ENCODE measurements at places on chromosomes 5 and 9. TPM values are rescaled to one million over a fixed set of nuclear protein-coding genes. Genes with fewer than 3 reads are reported as not detected.

The OTULINL gene
- 0.88 TPM for total RNA-seq

The HSD17B4 gene
- total RNA-seq, result 164 TPM

The CDH9 gene
- not detected for total RNA-seq

The PTGES gene
- 9.1 TPM for total RNA-seq
